T-cell (primary cell): ENCODE measurements at places on chromosomes 4 and X. TPM values are rescaled to one million over a fixed set of nuclear protein-coding genes. Genes with fewer than 3 reads are reported as not detected.

SLITRK2 gene
- total RNA-seq: not detected

- no peak overlapping the region for H3K27ac ChIP-seq
- H3K27me3 ChIP-seq: no peaks in the 10 kb centered on the region
- peaks cover 12% of the 10 kb centered on the region for H3K4me1 ChIP-seq
- DNase-seq: no peak
- H3K36me3 ChIP-seq: peaks cover 6% of the 10 kb centered on the region
Observed at GRCh38 chr4:1907848-1908525, 36.8 kb downstream of the NSD2 start.

DNA sequence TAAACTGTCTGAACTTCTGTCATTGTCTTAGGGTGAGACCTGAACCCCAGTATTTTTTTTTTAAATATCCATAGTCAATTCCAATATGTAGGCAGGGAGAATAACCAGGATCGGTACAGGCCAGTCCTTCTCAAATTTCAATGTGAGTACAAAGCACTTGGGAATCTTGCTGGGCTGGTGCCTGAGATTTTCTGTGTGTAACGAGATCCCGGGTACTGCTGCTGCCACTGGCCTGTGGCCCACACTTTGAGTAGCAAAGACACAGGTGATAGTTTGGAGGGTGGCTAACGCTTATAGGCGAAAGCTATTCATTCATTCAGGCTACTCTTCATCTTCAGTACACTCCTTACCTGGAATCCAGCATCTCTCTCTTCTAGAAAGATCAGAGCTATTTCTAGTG is 923.6 kb upstream of the TENM3 start:
- H3K4me1 ChIP-seq: no peaks in the 10 kb centered on the region
- H3K27ac ChIP-seq: no peak overlapping the region
- no peaks in the 10 kb centered on the region for H3K36me3 ChIP-seq

DNA sequence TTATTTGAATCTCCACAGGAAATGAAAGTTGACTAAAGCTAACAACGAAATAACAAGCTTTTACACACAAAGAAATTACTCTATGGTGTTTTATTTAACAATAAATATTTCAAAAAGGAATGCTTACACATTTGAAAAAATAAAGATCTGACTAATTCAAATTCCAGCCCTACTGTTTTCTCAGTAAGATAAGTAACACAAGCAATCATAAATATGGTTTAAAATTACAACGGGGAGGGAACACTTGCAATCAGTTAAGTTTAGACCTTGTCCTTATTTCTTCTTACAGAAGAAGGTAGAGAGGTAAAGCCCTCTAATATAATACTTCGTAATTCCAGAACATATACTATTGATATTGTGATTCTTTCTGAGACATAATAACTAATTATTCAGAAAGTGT is 158.5 kb downstream of the DHX15 start:
- H3K4me3 ChIP-seq: no peak overlapping the region
- H3K4me1 ChIP-seq: no peaks in the 10 kb centered on the region
- no peak overlapping the region for H3K27ac ChIP-seq
- no peaks in the 10 kb centered on the region for H3K36me3 ChIP-seq
- no peak for DNase-seq

- H3K4me1 ChIP-seq: no peaks in the 10 kb centered on the region
- no peak overlapping the region for H3K27ac ChIP-seq
Observed at GRCh38 chr4:4203688-4204400, 22.9 kb downstream of the OTOP1 start.

DNA sequence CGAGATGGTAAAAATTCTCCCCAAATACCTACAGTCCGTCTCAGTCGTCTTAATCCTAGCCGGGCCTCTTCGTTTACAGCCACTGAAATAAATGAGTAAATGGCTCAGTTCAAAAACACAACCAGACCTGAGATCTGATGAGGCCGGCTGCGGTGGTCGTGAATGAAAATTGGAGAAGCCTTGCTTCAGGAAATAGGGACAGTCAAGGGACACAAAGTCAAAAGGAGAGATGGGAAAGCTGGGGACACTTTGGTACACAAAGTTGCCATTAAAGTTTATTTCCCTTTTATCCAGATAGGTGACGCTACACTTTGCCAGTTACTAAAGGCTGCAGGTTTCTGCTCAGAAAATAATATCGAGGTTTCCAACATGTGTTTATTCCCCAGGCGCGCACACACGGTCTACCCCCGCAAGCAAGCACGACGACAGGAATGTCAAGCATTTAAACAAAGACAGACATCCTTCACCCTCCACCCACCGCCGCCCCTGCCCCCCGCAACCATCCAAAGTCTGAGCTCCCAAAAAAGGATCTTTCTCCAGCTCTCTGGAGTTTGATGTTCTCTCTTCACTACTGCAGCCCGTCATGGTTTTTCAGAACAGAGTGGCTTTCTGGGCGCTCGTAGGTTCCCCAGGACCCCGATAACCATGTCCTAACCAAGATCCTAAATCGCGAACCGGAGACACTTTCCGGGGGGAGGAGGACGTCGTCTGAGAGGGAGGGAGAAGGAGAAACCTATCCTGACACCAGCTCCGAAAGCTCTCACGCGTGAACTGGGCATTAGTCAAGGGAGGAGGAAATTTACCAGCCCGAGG is 1.3 kb upstream of the PCDH7 start:
- no peak overlapping the region for H3K4me3 ChIP-seq
- no peaks in the 10 kb centered on the region for H3K36me3 ChIP-seq
- DNase-seq: no peak
- H3K27me3 ChIP-seq: peaks cover 61% of the 10 kb centered on the region
- H3K27ac ChIP-seq: no peak overlapping the region

GRCh38 chr4:40196724-40197281 is at the start of gene RHOH:
Gene RHOH (plus strand): TSS chr4:40197031. CDS start chr4:40243387, 46,356 bp downstream.
- DNase-seq: peak; percentile 79
- peaks cover 9% of the 10 kb centered on the region for H3K36me3 ChIP-seq
- H3K27ac ChIP-seq: peak within 1 kb of the TSS; percentile 99
- peak within 1 kb of the TSS; percentile 87 for H3K4me3 ChIP-seq
- no peaks in the 10 kb centered on the region for H3K27me3 ChIP-seq
- peaks cover 48% of the 10 kb centered on the region for H3K4me1 ChIP-seq

DNA sequence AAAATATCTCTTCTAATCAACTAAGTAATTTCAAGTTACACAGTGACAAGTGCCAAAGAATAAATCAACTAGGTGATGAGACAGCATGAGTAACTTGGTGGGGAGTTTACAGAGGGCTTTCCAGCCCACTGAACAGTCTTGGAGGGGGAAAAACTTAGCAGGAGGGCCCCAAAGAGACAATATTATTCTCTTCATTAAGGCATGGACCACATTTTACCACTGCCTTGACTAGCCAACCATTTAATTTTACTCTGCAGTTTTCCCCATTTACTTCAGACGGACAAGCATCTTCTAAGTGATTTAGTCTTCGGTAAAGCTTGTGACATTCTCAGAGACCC is 25.3 kb upstream of the GATB start:
- no peaks in the 10 kb centered on the region for H3K4me1 ChIP-seq
- no peak overlapping the region for H3K27ac ChIP-seq
- H3K4me3 ChIP-seq: no peak overlapping the region
- no peaks in the 10 kb centered on the region for H3K36me3 ChIP-seq

GRCh38 chr4:76526585-76526990 is 91.6 kb downstream of the SHROOM3 start:
- no peak overlapping the region for H3K27ac ChIP-seq
- H3K4me1 ChIP-seq: no peaks in the 10 kb centered on the region
- no peaks in the 10 kb centered on the region for H3K36me3 ChIP-seq
- no peak overlapping the region for H3K4me3 ChIP-seq

- no peak for DNase-seq
- no peak overlapping the region for H3K4me3 ChIP-seq
- H3K36me3 ChIP-seq: no peaks in the 10 kb centered on the region
- no peak overlapping the region for H3K27ac ChIP-seq
Observed at GRCh38 chr4:58048491-58048890, 938.3 kb upstream of the IGFBP7 start.

- H3K36me3 ChIP-seq: no peaks in the 10 kb centered on the region
- no peak overlapping the region for H3K4me3 ChIP-seq
- H3K27ac ChIP-seq: no peak overlapping the region
- no peaks in the 10 kb centered on the region for H3K27me3 ChIP-seq
- no peak for DNase-seq
Observed at GRCh38 chr4:76540486-76540885, 105.5 kb downstream of the SHROOM3 start.

DNA sequence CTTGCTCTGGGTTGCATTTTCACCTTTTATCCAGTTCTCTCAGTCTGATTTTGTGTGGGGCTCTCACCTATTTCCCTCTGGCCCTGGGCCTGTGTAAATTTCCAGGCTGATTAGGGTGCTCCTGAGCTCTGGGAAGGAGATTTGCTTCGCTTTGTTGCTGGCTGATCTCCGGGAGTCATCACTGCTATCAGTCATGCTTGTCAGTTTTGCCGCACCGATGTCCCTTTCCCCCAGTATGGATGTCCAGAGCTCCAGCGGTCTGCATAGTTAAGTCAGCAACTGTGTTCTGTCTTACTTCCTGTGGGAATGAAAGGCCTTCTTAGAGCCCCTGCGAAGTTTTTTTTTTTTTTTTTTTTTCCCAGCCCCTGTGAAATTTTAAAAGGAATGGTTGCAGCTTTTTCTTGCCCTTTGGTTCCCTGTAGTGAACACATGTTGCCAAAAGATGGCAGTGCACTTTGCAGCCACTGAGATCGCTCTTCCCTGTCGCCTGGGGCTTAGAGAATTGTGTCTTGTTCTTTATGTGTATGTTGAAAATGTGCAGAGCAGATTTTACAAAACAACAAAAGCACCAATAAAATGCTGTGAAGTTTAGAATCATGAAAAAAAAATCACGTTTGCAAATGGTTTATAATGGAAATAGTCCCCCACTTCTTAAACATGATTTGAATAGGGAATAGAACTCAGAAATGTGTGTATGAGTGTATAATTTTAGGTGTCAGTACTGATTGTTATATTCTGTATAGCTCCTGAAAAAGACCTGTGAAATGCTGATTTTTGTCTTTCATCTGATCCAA is 109.1 kb upstream of the SLC4A4 start:
- no peaks in the 10 kb centered on the region for H3K4me1 ChIP-seq
- no peak for DNase-seq
- H3K27ac ChIP-seq: no peak overlapping the region
- no peak overlapping the region for H3K4me3 ChIP-seq
- H3K27me3 ChIP-seq: no peaks in the 10 kb centered on the region

DNA sequence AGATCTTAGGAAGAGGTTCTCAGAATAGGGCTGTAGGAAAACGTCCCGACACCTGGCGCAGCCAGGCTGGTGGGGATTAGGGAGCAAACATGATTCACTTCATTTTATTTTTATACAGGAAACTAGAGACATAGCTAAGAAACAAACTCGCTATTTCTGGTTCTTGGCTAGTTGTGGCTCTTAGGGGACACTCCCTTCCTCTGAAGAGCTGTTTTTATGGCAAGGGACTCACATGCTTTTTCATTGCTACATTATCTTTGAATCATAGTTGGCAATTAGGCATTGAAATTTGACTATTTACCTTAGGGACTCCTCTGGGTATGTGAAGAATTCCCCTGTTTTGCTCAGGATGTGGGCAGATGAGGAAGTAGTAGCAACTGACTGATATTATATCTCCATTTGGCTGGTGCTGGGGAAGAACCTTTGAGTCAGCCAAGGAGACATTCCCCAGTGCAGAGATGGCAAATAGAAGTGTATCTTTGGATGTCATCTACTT is 174.5 kb downstream of the SMIM20 start:
- H3K4me3 ChIP-seq: no peak overlapping the region
- peaks cover 3% of the 10 kb centered on the region for H3K4me1 ChIP-seq
- DNase-seq: no peak
- H3K27ac ChIP-seq: peak overlapping the region; percentile 42

GRCh38 chr4:48022192-48022799 is 5.7 kb downstream of the NIPAL1 start:
- no peaks in the 10 kb centered on the region for H3K36me3 ChIP-seq
- no peak for DNase-seq
- no peak overlapping the region for H3K27ac ChIP-seq
- H3K4me1 ChIP-seq: peaks cover 2% of the 10 kb centered on the region
- H3K4me3 ChIP-seq: no peak overlapping the region

DNA sequence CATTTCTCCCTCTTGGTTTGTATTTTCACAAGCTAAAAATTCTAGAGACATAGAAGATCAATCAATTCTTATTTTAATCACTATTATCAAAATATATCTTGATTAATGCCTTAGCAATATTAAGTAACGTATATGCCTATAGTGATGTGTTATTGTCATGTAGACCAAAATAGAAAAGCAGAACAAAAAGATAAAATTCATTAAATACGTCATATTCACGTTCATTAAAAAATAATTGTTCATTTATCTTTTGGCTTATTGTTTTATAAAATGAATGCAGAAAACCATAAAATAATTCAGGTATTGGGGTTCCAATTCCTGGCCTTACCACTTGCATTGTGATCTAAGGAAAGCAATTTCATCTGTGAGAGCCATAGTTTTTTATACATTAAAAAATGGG is 72.2 kb downstream of the AMELX start:
- no peaks in the 10 kb centered on the region for H3K27me3 ChIP-seq
- H3K4me1 ChIP-seq: no peaks in the 10 kb centered on the region
- H3K4me3 ChIP-seq: no peak overlapping the region
- DNase-seq: no peak
- H3K36me3 ChIP-seq: no peaks in the 10 kb centered on the region

DNA sequence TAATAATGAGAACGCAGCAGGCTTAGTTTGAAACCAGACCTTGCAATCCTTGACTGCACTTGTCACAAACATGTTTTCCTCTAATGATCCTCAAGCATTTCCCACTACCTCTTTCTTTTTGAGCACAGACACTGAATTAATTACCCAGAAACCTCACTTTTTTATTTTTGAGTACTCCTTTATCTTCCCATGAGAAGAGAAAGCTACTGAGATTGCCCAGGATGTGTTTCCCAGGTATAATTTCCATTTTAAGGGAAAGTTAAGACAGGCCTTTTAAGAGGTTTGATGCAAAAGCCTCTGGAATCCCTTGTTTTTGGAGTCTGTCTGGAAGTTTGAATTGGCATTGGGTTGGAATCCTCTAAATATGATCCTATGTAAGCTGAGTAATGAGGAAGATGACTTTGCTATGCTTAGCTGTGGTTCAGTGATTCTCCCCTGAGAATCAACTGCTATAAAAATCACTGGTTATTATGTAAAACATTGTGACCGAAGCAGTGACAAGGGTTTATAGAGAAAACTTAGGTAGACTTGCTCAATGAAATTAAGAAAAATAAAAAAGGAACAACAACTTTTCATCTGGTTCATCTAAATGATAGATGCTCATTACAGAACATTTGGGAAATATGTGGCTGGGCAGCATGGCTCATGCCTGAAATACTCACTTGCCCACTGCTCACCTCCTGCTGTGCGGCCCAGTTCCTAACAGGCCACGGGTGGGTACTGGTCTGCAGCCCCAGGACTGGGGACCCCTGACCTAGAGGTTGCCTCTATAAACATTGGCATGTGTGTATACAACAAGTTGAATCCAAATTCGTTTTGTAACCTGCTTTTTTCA is 10.8 kb upstream of the RHOH start:
- no peak for DNase-seq
- H3K27ac ChIP-seq: no peak overlapping the region
- no peak overlapping the region for H3K4me3 ChIP-seq
- peaks cover 14% of the 10 kb centered on the region for H3K4me1 ChIP-seq
